Large intestine (tissue), 12 donors: ENCODE measurements at places on chromosomes 2 and 18.

- no peak for DNase-seq
Measured at GRCh38 chr2:184030989-184031388, 567.3 kb upstream of the ZNF804A start.

- DNase-seq, result no peak
Measured at GRCh38 chr2:143779021-143779420, 649.8 kb downstream of the ARHGAP15 start.

DNA sequence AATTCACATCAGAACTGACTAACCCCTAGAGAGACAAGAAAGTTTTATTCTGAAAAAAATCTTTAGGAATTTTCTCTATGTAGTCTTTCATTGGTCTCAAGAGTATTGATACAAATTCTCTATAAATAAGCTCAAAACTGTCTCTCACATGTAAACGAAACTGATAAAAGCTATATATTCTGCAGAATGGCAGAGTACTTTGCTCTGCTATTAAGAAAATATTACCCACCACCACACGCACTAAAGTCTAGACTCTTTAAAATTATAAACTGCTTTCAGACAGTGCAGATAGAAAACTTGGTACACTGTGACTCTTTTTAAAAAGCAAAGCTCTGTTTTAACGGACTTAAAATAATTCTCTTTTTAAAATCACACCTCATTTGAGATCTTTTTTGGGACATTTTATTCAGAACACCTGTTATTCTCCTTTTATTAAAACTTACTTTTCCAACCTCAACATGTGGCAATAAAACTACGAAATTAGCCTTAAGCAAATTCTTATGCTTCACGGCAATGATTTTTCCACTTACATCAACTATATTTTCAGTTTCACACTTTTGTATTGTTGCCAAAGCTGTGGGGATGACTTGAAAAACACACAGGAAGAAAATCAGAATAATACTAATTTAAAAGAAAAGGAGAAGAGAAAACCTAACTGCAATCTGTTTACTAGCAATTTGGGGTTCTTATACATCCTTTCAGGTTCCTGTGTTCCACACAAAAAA is 58.0 kb downstream of the CCDC88A start:
- no peak for DNase-seq

DNA sequence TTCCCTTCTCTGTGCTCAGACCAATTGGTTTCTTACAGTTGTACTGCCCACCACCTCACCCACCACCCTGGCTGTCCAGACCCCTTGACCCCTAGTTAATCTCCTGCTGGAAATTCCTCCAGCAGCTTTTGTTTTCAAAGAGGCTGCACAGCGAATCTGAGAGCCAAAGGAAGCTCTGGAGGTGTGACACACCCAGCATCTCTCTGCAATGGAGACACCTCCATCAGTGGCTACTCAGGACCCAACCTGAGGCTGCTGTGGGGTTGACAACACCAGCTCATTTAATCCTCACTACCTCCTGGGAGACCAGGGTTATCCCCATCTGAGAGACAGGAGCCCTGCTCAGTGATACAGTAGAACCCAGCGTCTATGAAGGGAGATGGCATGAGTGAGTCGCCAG is 86.4 kb downstream of the BIN1 start:
- no peak for DNase-seq

DNA sequence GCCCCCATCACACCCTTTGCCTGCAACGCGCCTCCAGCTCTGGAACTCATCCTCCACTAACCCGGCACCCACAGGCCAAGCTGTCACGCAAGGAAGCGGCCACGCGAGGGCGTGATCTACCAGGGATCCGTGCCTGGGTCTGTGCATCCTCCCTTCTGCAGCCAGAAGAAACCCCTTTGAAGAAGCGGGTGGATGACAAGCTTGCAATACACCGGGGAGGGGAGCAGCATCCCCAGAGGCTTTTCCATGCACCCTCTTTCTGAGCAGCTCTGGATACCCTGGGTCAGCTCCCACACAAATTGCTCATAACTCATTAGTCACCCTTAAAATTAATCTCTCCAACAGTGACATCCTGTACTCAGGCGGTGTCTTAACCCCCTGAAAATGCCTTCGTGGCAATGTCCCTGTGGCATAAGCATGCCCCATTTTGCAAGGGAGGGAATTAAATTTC is 47.6 kb downstream of the PDCL3 start:
- peak; percentile 54 for DNase-seq

GRCh38 chr2:57876313-57876712 is 170.3 kb upstream of the VRK2 start:
- no peak for DNase-seq

GRCh38 chr2:98915751-98916358 is 20.2 kb downstream of the CRACDL start:
- no peak for DNase-seq

GRCh38 chr2:173831312-173832229 is 133.6 kb downstream of the SP3 start:
- DNase-seq, result peak; percentile 32

GRCh38 chr2:97781981-97782380 is 68.6 kb downstream of the ZAP70 start:
- DNase-seq, result peak; percentile 22

GRCh38 chr18:3486512-3486911 is 36.5 kb downstream of the TGIF1 start:
- DNase-seq, result no peak

GRCh38 chr2:39194686-39195085 is 49.1 kb downstream of the CDKL4 start:
- DNase-seq, result no peak

DNA sequence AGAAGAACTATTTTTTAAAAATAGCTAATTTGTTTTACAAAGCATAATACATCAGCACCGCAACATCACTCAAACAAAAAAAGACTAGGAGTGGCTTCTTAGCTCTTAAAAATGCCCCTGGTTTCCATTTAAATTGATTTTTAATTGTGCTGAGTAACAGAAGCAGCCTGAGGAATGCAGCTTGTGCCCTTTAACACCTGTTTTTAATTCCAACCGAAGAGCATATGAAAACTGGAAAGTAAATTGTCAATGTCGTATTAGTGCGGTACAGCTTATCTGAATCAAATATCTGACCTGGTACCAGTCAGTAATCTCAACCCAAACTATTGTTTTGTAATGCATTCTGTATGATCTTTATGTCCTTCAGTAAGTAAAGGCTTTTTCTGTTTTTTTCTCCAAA is 13.2 kb upstream of the CD302 start:
- no peak for DNase-seq

GRCh38 chr18:62715759-62716615 is 646 bp downstream of the PHLPP1 start:
- peak; percentile 60 for DNase-seq

DNA sequence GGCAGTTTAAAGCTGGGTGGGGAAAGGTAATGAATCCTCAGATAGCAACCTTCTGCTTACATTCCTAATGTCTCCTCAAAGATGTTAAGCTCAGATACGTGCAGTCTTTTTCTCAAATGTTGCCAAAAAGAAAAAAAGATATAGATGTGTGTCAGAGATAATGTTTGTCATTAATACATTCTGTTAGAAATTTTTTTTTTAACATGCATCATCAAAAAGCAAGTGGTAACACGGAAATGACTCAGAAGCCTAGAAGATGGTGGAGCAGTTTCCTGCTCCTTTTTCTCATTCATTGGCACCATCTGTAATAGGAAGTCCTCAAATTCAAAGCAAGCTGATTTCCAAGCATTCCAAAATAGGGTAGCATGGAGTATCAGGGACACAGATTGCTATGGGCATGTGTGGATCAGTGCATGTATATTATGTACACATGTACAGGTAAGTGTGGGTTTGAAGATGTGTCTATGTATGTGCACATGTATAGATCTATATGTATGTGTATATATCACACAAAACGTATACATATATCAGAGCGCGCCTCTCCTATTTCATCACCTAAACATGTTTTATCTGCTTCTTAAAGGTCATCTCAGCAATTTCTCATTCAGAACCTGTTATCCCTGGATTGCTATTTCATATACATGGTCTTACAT is 79.9 kb upstream of the ITGB6 start:
- no peak for DNase-seq

DNA sequence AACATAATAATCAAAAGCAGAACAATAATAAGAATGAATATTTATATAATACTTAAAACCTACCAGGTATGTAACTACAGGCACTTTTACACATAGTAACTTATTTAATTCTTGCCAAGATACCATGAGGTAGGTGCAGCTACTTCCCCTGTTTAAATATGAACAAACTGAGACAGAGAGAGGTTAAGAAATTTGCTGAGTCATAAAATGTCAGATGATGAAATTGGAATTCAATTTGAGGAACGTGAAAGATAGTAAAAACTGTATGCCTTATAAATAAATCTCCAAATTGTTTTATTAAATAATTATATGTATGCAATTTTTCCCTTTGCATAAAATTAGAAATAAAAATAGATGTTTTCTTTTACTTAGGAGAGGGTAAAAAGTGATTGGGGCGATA is 1103.3 kb upstream of the NRXN1 start:
- DNase-seq, result no peak

DNA sequence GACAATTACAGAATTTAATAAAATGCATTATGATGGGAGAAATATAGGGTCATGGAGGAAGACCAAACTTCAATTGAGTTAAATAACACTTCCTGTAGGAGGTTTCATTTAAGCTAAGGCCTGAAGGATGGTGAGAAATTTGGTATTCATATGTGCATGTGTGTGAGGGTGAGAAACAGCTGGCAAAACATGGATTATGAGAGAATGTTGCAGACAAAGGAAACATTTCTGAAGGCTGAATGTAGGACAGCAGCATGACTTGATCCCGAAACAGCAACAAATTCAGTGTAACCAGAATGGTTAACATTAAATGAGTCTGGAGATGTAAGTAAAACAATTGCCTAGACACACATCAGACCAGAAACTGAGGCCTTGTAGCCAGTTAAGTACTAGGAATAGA is 630.8 kb downstream of the NR4A2 start:
- DNase-seq, result no peak

GRCh38 chr18:26993568-26993967 is 128.1 kb upstream of the AQP4 start:
- DNase-seq, result no peak

DNA sequence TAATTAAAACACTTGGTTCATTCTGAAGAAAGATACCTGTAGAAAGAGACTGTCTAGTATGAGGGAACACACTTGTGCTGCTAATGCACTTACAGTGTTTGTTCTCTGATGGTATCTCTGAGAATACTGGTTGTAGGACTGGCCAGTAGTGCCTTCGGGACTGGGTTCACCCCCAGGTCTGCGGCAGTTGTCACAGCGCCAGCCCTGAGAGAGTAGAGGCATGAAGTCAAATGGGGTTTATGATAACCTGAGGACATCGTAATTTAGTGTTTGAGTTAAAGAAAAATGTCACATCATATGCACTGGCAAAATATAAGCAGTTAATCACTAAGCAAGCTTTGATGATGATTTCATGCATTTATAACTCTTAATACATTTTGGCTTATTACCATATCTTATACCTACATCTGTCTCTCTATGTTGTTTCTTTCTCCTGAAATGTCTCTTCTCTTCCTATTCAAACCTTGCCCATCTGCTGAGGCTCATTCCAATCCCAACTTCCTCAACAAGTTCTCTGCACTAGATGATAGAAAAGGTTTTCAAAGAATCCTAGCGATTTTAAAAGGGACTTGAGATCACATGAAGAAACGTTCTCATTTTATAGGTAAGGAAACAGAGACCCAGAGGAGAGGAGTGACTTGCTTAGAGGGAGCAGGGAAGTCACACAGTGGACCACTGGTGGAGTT is 50.2 kb downstream of the ATIC start:
- no peak for DNase-seq

DNA sequence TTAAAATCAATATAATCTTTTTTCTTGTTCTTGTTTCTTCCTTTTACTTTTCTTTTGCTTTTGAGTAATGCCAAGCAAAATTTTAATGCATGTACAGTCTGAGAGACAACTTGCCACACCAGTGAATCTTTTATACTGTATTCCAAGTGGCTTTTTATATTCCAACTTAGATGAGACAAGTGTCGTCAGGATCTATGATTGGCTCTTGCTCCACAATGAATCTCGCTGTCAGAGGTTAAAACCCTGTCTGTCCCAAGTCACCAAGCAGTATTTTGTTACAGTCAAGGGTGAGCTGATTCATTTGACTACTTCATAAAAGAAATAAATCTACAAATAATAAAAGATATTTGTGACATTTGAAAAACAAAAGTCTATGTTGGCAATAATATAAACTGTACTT is at the start of gene MSTN:
MSTN (minus strand) TSS at position 129 of the 400 bp plus-strand sequence. CDS start 133 bp downstream, outside the sequence.
- no peak for DNase-seq

DNA sequence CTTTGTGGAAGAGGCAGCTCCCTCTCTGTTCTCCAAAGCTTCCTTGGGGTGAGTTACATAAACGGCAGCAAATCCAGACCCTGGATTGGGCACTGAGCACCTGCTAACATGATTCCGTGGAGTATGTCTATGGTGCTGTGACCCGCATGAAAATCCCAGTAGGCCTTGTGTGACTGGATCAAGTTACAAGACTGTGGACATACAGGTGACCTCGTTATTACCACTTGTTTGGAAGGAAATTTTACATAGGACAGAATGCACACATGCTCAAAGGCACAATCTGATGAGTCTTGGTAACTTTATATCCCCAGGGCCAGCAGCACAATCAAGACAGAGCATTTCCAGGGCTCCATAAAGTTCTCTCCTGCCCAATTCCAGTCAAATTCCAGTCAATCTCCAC is 120.2 kb upstream of the OTOS start:
- DNase-seq, result no peak

DNA sequence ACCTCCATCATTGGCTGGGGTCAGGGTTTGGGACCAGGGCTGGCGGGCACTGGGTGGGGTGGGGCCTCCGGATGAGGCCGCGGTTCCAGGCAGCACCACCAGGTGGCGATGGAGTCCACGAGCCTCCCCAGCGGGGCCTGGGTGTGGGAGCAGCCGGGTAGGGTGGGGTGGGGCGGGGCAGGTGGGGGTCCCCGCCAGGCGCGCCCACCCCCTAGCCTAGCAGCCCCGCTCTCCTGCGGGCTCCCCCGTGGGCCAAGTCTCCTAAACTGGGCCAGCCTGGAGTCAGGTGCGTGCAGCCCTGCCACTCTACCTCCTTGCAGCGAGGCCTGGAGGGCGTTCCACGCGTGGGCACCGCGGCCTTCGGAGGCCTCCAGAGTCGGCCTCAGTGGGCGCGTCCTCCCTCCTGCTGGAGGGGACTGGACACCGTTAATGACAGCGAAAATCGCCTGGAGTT is 187.5 kb downstream of the TWIST2 start:
- DNase-seq, result no peak

DNA sequence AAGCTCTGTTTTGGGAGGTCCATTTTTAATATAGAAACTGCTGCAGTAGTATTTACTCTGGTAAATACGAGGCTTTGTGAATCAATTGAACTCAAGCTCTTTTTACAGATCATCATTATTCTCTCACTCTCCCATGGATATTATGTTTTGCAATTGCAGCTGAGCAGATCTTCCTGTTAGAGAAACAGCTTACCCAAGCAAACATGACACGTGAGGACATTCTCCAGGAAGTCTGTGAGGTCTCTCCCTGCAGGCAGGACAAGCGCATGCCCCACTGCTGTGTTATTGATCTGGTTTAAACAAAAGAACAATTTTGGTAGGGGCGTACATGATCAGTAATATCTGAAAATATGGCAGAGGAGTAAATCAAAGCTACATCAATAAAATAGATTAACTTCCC is 72.1 kb downstream of the COL6A3 start:
- peak; percentile 43 for DNase-seq

GRCh38 chr2:62038975-62039771 is 133.7 kb downstream of the COMMD1 start:
- DNase-seq, result no peak

- DNase-seq, result no peak
Measured at GRCh38 chr18:57121542-57122112, 25.3 kb upstream of the BOD1L2 start.

GRCh38 chr2:17228461-17228860 is 289.8 kb downstream of the RAD51AP2 start:
- DNase-seq, result no peak
